Kidney epithelial cell (primary cell): ENCODE measurements at places on chromosomes 11 and 22.

DNA sequence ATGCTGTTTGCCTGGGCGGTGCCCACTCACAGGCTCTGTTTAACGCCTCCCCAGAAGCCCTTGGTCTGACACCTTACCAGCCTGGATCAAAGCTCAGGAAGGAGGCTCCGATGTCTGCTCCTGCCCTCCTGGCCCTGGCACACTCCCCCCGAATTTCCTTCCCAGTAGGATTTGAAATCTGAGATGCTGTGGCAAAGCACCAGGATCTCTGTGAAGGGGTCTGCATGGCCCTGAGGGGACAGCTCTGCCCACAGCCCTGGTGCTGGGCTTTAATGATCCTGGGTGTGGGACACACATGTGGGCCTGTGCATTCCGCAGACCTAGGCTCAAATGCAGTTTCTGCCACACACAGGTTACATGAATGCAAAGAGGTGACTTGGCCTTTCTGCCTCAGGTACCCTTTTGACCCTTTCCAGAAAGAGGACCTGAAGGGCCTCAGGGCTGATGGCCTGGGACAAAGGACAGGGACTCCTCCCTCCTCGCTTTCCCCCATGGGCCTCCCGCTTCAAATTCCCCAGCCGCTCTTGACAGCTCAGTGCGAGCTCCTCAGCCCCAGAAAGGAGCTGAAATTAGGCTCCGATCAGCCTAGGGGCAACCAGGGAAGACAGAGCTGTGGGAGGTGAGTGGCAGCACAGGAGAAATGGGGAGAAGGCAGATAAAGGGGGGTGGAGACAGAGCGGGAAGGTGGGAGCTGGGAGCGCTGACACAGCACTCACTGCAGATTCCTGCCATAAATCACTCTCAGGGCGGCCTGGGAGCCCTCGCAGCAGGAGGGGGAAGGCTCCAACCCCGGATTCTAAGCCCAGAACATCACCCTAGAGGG is 41.3 kb downstream of the TRIM29 start:
- no peak for DNase-seq

- no peak for DNase-seq
Observed at GRCh38 chr22:23984430-23984829, 4.5 kb downstream of the GSTT2 start.

DNA sequence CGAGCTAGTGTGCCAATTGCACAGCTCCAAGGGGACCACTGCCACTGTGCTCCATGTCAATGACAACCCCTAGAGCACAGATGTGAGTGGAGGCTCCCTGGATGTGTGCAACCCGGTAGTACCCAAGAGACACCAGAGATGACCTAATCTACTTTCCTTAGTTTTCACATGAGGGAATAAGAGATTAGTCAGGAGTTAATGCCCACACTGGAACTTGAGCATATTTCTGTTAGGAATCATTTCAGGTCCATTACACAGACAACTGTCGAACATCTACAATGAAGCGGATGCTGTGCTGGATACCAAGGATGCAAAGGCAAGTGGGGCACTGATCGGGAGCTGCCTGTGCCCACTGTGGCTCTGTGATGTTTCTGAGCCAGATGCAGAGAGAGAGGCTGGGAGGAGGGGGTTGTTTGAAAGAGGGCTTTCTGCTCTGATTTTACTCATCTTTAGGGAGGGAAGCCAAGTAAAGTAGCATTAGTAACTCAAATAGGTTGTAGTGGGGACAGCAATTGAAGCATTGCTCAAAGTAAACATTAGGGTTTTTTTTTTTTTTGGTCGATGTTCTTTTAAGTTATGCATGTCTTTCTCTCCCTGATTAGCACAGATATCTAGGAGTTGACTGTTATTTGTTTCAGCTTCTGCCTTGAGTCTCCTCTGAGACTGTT is 82.5 kb upstream of the SORL1-AS1 start:
- no peak for DNase-seq

GRCh38 chr22:29946220-29946619 is 63.2 kb downstream of the MTMR3 start:
- no peak for DNase-seq

DNA sequence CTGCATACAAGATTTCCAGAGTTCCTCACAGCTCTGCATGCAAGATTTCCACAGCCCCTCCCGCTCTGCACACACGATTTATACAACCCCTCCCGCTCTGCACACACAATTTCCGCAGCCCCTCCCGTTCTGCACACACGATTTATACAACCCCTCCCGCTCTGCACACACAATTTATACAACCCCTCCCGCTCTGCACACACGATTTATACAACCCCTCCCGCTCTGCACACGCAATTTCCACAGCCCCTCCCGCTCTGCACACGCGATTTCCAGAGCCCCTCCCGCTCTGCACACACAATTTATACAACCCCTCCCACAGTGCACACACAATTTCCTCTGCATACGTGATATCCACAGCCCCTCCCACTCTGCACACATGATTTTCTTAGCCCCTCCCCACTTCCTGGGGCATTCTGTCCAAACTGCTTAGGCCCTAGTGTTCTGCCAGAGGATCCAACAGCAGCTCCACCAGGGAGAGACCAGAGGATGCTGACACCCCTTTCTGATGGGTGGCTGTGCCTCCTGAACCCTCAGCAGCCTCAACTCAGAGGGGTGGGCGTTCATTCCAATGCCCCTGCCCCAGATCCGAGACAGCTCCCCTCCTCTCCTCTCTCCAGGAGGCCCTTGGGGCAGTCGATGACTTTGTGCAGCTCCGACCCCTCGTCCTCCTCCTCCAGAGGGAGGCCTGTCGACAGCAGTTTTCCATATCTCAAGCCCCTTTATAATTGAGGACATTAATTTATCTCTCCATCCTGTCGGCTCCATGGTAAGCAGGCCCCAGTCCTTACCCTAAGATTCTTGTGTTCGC is 671.7 kb downstream of the BRD1 start:
- no peak for DNase-seq

- DNase-seq, result no peak
Observed at GRCh38 chr22:46795845-46796565, 33.6 kb downstream of the TBC1D22A start.

DNA sequence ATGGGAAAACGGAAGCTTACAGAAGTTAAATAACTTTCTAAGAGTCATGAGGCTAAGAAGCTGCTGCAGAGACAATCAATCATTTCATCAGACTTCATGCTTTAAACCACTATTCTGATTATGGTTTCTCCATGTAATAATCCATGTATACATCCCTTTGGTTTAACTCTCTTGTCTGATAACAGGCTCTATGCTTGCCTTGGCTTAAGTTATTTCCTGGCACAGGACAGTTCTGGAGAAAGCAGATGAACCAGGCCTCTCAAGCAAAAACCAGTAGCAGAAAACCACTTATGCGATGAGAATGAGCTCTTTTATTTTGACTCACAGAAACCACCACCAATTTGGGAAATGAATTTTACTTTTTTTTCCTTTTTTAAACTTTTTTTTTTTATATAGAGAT is 6.5 kb upstream of the PCF11 start:
- DNase-seq, result no peak

DNA sequence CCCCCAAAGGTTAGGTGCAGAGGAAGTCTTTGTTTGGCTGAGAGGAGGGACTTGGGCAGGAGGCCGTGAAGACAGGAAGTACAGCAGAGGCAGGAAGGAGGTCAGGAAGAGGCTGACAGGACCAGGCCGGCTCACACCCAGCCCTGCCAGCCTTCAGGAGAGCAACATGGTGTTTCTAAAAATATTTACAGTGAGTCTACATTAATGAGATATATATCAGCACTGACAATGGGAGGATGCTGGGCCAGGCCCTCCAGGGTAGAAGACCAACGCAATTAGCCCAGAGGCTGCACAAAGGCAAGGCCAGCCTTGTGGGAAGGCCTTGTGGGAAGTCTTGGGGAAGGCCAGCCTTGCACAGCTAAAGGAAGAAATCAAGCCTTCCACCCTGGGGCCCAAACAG is 7.9 kb upstream of the APLNR start:
- no peak for DNase-seq

GRCh38 chr11:104487046-104487806 is 323.3 kb upstream of the PDGFD start:
- DNase-seq, result no peak

DNA sequence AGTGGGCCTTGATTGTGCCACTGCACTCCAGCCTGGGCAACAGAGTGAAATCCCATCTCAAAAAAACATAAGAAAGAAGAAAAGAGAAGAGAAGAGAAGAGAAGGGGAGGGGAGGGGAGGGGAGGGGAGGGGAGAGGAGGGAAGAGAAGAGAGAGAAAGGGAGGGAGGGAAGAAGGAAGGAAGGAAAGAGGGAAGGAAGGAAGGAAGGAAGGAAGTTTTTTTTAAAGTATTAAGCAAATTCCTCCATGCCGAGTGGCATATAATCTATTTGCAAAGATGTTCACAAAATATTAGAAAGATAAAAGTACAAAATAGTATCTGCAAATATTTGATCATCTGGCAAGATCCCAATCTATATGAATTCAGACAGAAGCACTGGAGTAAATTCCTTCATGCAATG is 10.5 kb upstream of the CFAP300 start:
- no peak for DNase-seq

DNA sequence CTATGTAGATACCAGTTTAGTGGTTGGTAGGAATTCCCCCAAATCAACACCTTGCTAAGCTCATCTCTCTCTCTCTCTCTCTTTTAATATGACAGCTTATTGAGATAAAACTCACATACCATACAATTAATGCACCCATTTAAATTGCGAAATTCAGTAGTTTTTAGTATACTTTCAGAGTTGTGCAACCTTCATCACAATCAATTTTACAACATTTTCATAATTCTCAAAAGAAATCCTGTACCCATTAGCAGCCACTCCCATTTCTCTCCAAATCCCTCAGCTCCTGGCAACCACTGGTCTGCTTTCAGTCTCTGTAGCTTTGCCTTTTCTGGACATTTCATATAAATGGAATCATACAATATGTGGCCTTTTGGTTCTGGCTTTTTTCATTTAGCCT is 13.3 kb downstream of the NNMT start:
- no peak for DNase-seq

DNA sequence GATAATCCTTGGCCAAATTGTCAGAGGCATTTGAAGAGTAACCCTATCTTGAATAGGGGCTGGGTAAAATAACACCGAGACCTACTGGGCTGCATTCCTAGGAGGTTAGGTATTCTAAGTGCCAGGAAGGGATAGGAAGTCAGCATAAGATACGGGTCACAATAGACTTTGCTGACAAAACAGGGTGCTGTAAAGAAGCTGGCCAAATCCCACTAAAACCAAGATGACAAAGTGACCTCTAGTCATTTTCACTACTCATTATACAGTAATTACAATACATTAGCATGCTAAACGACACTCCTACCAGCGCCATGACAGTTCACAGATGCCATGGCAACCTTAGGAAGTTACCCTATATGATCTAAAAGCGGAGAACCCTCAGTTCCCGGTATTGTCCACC is 964 bp upstream of the REXO2 start:
- no peak for DNase-seq

DNA sequence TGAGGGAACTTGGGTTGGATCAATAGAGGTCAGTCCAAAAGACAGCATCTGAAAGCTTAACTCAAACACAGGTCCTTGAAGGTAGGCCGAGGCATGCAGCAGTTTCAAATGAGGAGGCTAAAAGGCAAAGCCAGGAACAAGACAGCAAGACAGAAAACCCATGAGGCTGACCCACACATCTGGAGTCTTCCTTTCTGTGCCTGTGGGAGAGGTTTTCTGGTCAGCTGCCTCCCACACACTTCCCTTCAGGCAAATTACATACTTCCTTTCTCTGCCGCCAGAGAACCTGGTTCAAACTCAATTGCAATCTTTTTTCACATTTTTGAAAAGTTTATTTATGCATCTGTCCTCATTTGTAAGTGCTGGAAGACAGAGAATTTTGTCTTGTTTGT is 29.8 kb upstream of the CRTAM start:
- DNase-seq, result no peak

DNA sequence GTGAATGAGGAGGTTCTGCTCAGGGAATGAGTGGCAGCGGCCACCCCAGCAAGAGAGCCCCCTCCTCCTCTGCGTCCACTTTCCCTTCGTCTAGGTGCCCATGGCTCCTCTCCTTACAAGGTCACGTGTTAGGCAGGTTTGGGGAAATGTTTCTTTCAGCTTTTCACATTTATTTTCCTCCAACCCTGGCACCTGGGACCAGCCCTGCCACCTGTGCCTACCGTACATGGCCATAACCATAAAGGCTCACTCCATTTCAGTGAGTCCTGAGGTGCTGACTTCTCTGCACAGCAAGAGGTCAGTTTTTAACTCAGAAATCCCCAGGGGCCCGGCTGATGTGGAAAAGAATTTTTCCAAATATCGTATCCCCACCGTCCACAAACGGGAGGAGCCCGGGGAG is 71.2 kb downstream of the FLI1 start:
- DNase-seq, result no peak

- DNase-seq, result no peak
Observed at GRCh38 chr11:95398437-95399112, 167.6 kb upstream of the SESN3 start.

- DNase-seq, result no peak
Observed at GRCh38 chr11:104588446-104588845, 309.8 kb downstream of the CASP12 start.

DNA sequence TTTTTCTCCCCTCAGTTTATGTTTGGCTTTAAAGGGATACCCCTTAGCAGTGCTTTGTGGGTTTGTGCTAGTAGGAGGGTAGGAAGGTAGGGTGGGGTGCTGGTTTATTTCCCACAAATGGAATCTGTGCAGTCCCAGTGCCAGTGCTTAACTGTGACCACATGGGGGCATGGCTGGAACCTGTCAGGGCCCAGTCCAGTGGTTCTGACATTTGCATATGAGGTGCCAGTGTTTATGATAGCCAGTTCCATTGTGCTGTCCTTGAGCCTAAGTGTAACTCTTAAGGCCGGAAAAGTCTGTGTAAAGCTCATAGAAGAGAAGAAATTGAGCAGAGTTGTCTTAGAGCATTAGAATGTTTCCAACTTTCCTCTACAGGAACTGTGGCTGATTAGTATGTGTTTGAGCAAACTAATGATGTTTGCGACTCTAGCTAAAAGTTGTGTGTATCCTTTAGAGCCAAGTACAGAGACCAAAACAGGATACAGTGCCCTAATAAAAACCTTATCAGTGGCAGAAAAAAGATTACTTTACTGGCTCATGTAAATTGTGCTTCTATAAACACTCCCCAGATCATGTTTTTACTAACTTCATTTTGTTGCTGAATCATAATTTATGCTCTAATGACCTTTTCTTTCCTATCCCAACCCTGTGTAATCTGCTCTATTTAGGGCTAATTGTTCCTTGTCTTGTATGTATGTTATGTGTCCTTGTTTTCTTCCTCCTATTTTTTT is 38.1 kb downstream of the DIXDC1 start:
- DNase-seq, result no peak
